ENCODE measurements at places on chromosomes 13 and 19. TPM values are rescaled to one million over a fixed set of nuclear protein-coding genes. Genes with fewer than 3 reads are reported as not detected.

- no peak overlapping the region for H3K27ac ChIP-seq
- H3K4me3 ChIP-seq: no peak overlapping the region
- H3K27me3 ChIP-seq: peaks cover 38% of the 10 kb centered on the region
Measured at GRCh38 chr19:35851213-35852028, 883 bp downstream of the NPHS1 start.

The ATP1A3 gene
- 4.3 TPM for polyA plus RNA-seq

The ZNF83 gene
- polyA plus RNA-seq: 9.9 TPM

- H3K4me3 ChIP-seq: no peak overlapping the region
- DNase-seq: no peak
- no peak overlapping the region for H3K27ac ChIP-seq
- H3K36me3 ChIP-seq: no peaks in the 10 kb centered on the region
Measured at GRCh38 chr13:38494445-38494844, 144.8 kb downstream of the UFM1 start.

DNA sequence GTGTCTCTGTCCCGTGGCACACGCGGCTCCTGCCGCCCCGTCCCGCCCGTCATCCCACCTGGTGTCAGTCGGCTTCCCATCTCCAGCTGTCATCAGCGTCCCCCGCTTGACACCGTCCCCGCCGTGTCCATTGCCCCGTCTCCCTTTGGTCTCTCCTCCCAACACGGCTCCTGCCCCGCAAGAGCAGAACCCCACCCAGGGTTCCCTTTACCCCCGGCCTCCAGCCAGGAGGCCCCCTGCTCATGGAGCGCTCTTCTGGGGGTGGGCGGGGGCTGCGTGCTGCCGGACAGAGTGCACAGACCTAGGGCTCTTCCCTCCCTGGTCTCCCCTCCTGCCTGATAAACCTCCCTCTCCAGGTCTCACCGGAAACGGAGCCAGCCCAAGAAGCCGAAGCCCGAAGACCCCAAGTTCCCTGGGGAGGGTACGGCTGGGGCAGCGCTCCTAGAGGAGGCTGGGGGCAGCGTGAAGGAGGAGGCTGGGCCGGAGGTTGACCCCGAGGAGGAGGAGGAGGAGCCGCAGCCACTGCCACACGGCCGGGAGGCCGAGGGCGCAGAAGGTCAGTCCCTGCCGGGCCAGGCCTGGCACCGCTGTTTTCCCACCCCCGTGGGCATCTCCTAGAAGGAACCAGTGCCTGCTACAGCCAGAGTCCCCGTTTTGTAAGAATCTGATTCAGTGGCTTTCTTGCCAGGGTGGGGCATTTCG, 150.5 kb downstream of the KDM4B start:
- H3K27me3 ChIP-seq: no peaks in the 10 kb centered on the region
- H3K4me3 ChIP-seq: no peak overlapping the region
- H3K4me1 ChIP-seq: no peaks in the 10 kb centered on the region
- peaks cover 62% of the 10 kb centered on the region for H3K36me3 ChIP-seq
- no peak for DNase-seq
- no peak overlapping the region for H3K27ac ChIP-seq
